Activated CD8-positive, alpha-beta memory T cell treated with anti-CD3 and anti-CD28 coated beads for 4 hours (primary cell): ENCODE measurements at places on chromosomes 5 and 9.

- DNase-seq = no peak
These were observed 560 bp downstream of the SCAI start for GRCh38 chr9:125142560-125143376.

- no peak for DNase-seq
These were observed 29.3 kb upstream of the CRB2 start for GRCh38 chr9:123326662-123327093.

GRCh38 chr5:74098456-74098855, 472.5 kb downstream of the ARHGEF28 start:
- no peak for DNase-seq

DNA sequence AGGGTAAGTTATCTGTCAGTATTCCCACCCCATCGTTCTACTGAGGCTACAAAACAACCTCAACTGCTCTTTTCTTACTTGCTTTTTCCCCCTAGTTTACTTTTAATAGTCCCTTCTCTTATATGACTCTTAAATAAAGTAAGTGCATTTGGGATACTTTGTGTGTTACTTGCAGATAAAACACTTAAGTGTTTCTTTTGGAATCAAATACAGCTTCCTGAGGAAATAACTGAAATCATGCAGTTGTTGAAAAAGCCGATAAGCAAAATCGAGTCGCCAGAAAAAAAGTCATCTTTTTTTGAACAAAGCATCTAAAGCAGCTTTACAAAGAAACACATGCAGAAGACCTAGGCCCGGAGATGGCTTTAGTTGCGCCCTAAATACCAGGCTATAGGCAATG, 53.5 kb upstream of the EPB41L4A start:
- DNase-seq = no peak
